Lower lobe of right lung (tissue), 2 donors: ENCODE measurements at places on chromosomes 1 and 21.

DNA sequence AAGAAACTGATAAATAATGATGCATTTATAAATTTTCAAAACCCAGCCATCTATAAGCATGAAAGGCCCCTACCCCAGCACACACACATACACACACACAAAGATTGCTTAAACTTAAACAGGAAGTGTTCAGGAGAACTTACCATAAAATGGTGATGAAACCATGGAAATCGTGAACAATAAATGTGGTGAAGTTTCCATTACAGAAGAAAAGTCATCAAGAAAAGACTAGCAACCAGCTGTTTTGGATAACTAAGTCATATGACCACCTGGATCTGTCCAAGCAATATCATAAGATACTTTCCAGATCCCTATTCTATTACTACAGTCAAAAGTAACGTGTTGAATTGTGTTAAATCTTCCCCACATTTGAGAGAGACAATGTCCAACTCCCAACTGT lies 24.1 kb downstream of the RGS5 start:
- no peak for DNase-seq

DNA sequence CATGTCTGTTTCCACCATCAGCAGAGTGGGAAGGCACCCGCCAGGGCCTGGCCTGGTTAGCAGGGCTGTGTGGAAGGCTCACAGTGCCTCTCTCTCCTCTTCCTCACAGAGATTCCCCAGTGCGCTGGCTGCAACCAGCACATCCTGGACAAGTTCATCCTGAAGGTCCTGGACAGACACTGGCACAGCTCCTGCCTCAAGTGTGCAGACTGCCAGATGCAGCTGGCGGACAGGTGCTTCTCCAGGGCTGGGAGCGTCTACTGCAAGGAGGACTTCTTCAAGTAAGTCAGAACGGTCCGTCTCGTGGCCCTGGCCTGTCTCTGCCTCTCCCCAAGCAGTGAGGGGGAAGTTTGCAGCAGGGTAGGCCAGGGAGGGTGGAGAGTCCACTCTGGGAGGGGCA lies 18.1 kb downstream of the LHX4 start:
- DNase-seq: peak; percentile 43

DNA sequence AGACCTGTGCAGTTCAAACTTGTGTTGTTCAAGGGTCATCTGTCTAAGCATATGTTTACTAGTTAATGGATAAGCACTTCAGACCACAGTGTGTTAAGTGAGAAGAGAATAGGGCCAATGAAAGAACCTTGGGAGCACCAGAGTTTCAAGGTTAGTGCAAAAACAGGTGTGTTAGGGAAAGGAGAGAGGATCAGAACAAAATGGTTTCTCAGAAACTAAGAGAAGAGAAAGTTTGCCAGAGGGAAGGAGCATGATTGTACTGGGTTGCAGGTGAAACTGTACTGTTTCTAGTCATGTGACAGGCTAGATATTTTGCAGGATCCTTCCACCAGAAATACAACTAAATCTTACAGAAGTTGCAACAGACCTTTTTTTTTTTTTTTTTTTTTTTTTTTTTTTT lies 23.3 kb downstream of the RPRD2 start:
- DNase-seq: no peak

GRCh38 chr1:81634294-81634693 lies 166.4 kb upstream of the ADGRL2 start:
- DNase-seq: no peak

DNA sequence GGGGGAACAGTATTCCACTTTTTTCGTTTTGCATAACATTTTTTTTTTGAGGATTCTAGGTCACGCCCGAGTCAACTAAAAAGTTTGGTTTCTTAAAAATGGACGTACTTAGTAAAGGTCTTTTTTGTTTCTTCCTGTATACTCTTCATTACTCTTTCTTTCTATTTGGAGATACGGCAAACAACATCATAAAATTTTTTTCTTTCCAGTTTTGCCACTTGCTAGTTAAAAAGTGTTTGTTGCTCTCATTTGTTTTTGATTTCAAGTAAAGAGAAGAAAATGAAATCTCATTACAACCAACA lies 788 bp upstream of the MPC2 start:
- DNase-seq: no peak

- DNase-seq: no peak
Measured at GRCh38 chr1:240652961-240653409, 41.0 kb upstream of the GREM2 start.

GRCh38 chr1:44112486-44112885 lies 6.1 kb upstream of the KLF17 start:
- DNase-seq: no peak

DNA sequence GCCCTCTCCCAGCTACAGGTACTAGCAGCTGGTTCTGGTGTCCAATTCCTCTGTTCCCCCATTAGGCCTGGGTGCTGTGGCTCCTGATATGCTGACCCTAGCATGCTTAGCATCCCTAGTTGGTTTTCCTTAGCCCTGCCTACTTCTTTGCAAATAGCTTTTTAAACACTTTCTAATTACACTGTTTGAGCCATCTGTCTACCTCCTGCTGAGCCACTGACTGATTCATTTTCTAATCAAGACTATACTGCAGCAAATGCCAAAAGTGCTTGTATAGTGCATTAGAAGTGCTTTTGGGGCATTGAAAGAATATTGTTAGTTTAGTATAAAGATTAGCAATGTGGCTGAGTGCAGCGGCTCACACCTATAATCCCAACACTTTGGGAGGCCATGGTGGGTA lies 36.3 kb downstream of the ERICH3 start:
- DNase-seq: no peak

- DNase-seq: no peak
Measured at GRCh38 chr1:15943992-15944307, 32.0 kb downstream of the ZBTB17 start.

DNA sequence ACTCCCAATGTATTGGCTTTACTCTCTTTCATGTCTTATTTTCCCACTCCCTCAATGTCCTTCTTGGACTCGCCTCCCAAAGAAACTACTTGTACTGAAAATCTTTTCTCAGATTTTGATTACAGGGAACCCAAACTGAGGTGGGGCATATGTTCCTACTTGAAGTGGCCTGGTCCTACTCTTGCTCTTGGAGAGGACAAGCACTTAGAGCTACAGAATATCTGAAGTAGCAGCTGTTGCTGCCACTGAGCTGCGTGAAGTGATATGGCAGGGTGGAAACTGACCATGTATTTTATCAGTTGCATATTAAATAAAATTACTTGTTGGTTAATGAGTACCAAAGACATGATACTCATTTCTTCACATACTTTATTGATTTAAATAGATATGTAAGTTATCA lies 129.5 kb downstream of the TSEN15 start:
- no peak for DNase-seq

DNA sequence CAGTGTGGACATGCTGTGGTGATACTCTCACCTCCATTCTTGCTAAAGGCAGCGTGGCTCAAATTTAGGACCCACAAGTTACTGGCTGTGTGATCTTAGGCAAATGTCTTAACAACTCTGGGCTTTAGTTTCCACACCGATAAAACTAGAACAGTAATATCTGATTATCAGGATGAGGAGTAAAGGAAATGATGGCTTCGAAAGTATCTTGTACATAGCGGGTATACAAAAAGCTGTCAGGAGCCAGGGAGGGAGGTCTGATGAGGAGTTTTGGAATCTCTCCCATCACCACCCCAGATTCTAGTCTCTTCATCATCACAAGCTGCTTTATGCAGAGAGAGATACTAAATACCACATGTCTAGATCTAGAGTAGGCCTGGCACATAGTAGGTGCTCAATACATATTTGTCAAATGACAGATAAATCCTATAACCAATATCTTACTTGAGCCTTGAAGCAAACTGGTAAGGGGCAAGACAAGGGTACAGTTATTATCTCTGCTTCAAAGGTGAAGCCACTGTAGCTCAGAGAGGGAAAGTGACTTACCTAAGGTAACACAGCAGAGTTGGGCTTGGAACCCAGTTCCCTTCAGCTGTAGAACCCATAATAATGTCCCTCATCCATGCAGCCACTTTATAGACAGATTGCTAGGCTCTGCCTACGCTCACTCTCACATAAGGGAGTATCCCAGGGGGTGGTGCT lies 9.5 kb upstream of the FGR start:
- DNase-seq: no peak

- DNase-seq: no peak
Measured at GRCh38 chr1:33007190-33008050, 29.3 kb downstream of the AK2 start.

DNA sequence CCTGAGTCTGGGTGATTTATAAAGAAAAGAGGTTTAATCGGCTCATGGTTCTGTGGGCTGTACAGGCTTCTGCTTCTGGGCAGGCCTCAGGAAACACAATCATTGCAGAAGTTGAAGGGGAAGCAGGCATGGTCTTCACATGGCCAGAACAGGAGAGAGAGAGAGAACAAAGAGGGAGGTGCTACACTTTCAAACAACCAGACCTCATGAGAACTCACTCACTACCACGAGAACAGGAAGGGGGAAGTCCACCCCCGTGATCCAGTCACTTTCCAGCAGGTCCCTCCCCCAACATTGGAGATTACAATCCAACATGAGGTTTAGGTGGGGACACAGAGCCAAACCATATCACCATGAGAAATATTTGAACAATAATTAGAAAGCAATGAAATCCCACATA lies 222.9 kb downstream of the FAM72C start:
- no peak for DNase-seq

DNA sequence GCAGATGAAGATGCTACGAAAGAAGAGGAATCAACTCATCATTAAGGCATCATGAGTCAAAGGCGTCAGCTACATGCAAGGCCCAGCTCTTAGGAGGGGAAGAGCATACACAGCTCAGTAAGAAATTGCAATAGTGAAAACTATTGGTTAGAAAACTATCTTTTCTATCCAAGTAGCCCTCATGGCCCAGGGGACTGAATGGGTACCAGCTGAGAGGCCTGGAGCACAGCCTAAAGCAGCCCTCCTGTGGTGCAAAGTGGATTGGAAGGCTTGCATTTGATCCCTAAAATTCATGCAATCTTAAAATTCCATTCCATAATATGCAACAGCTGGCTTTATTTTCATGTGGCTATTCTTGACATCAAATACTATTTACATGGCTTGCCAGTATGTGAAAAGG lies 251.8 kb upstream of the USP24 start:
- DNase-seq: no peak

DNA sequence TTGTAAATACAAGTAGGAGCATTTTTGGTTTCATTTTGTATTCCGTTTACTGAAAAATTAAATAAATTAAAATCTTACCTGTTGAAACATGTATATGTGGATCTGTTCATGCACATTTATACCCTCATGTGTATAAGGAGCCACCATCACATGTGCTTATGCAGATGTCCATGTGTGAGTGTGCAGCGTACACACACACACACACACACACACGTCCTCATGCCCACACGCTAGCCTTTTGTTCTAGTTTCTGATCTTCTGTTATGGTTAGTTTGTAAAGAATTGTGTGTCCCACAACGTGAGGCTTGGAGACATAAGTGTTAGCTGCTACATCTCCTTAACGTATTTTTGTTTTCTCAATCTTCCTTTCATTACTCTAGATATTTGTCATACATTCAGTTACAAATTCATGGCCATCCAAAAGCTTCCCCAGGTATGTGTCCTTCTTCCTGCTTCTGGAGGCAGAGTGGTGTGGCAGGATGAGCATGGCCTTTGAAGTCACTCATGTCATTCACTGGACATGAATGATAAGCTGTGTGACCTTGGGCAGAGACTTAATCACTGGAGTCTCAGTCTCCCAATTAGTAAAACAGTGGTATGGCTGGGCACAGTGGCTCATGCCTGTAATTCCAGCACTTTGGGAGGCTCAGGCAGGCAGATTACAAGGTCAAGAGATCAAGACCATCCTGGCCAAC lies 54.6 kb downstream of the TENT5C start:
- no peak for DNase-seq

GRCh38 chr1:36089393-36090121 lies 865 bp downstream of the ADPRS start:
- DNase-seq: no peak

- peak; percentile 53 for DNase-seq
Measured at GRCh38 chr21:36589352-36589971, 109.5 kb upstream of the SIM2 start.

DNA sequence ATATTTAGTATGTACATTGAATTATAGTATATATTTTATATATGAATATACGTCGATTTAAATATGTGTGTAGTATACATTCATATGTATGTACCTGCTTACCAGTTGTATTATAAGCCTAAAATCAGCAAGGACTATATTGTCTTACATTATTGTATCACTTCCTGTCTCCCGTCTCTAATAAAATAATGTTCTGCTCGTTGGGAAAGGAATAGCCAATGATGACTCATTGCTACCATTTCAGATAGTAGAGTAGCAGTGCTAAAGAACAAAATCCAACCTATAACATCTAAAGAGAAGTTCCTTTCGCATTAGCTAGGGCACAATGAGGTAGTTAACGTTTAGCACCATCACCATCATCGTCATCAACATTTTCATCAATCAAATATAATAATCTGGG lies 39.9 kb upstream of the SMYD2 start:
- no peak for DNase-seq

- no peak for DNase-seq
Measured at GRCh38 chr1:95388031-95388430, 154.0 kb downstream of the RWDD3 start.

DNA sequence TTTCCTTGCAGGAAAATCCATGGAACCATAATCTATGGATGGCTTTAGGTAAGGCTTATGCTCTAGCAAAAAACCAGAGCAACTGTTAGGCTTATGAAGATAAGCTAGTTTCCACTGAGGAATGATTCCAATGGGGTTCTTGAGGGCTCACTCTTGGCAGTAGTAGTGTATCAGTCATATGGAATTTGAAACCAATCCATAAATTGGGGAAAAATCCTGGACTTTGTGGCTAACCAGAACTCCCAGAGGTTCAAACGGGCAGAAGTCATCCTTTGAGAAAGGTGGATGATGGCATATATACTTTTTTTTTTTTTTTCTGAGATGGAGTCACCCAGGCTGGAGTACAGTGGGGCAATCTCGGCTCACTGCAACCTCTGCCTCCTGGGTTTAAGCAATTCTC lies 54.2 kb upstream of the ATF3 start:
- no peak for DNase-seq

DNA sequence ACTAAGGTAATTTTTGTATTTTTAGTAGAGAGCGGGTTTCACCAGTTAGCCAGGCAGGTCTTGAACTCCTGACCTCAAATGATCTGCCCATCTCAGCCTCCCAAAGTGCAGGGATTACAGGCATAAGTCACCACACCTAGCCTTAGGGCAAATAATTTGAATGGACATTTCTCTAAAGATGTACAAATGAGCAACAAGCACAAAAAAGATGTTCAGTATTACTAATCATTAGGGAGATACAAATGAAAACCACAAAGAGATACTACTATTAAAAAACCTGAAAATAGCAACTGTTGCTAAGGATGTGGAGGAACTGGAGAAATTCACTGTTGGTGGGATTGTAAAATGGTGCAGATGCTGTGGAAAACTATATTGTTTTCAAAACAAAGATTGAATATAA lies 79.1 kb downstream of the GABPA start:
- DNase-seq: no peak

GRCh38 chr1:77623066-77623465 lies 59.4 kb downstream of the ZZZ3 start:
- no peak for DNase-seq

DNA sequence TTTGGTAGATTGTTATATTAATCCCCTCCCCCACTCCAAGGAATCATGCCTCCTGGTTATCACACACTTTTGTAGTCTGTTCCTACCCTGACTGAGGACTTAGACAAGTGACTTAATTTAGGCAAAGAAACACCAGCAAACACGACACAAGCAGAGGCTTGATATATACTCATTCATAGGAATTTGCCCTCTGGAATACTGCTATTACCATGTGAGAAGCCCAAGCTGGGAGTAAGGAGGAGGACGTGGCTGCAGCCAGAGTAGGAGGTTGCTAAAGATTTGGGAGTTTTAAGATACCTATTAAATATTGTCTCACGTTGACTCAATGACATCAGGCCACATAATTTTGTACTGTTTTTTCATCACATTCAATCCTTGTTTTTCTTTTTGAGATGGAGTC lies 100.2 kb downstream of the LRRC53 start:
- DNase-seq: no peak
